ENCODE measurements at places on chromosomes 2 and 18.

- no peak for DNase-seq
Observed at GRCh38 chr18:74084184-74084855, 63.3 kb downstream of the FBXO15 start.

GRCh38 chr2:9228088-9228751, 21.6 kb downstream of the ASAP2 start:
- no peak for DNase-seq

DNA sequence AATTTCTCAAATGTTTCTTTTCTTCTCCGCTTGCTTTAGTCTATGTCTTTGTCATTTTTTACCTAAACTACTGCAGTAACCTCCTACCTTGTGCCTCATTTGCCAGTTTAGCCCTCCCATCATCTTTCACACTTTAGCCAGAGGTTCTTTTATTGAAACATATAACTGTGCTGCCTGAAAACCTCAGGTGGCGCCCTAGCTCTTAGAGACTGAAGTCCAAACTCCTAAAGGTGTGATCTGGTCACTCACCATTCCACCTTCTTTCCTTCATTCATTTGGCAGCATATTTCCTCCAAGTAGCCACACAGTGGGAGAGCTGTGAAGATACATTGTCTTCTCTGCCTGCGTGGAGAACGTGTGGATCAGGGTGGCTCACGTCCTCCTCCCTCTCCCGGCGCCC, 98.2 kb upstream of the MAPRE2 start:
- no peak for DNase-seq

- no peak for DNase-seq
Observed at GRCh38 chr18:57026316-57026715, 120.6 kb upstream of the BOD1L2 start.

- no peak for DNase-seq
Observed at GRCh38 chr2:216352653-216353270, 19.5 kb downstream of the MARCHF4 start.

GRCh38 chr2:96839875-96840850, 3.7 kb downstream of the ANKRD23 start:
- DNase-seq, result no peak

GRCh38 chr18:21684731-21685130, 19.8 kb downstream of the ABHD3 start:
- no peak for DNase-seq

DNA sequence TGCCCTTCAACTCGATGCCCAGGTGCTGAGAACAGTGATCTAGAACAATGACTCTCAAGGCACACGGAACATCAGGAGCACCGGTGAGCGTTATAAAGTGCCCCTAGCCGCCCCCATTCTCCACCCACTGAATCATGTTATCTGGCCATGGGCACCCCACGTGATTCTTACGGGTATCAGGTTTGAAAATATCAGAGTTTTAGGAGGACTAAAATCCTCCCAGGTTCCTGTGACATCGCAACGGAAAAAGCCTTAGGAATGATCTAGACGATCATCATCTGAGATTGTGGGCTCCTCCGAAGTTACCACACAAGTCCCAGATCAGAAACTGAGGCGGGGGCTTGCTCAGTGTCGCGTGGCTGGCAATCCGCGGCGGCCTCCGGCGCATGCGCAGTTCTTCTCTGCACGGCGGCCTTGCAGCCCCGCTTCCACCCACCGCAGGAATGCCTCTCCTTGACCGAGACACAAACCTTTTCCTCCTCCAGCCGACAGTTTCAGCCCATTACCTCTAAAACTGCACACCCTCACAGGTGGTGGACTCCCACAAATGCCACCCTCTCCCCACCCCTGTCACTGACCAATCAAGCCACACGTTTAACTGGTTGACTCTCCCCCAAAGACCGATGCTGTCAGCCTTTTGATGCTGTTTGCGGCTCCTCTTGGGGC, 5.8 kb upstream of the MRPL33 start:
- DNase-seq, result peak; percentile 13

DNA sequence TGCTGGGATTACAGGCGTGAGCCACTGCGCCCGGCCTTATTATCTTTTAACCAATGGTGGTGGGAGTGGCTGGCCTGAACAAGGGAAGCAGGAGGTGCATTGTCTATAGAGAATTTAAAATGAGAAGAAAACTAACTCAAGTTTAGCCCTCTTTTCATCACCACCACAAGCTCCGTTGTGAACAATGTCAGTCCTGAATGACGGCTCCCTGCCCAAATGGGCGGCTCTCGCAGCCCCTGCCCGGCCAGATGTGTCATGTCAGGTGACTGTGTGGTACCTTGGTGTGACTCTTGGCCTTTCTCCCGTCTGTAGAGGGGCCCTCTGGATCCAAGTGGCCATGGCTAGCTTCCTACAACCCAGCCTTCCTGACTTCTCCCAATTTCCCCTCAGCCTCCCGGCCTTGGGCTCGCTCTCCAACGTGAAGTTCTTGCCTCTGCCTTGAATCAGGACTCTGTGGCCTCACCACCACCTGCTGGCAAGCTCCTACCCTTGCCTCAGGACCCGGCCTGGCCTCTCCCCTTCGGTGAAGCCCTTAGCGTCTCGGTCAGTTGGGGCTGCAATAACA, 67.6 kb downstream of the LONRF2 start:
- no peak for DNase-seq

GRCh38 chr2:32384529-32384928, 27.7 kb downstream of the BIRC6 start:
- no peak for DNase-seq

GRCh38 chr2:139367416-139367815, 587.2 kb upstream of the NXPH2 start:
- DNase-seq, result no peak

GRCh38 chr2:100278986-100279385, 43.3 kb downstream of the LONRF2 start:
- DNase-seq, result no peak

DNA sequence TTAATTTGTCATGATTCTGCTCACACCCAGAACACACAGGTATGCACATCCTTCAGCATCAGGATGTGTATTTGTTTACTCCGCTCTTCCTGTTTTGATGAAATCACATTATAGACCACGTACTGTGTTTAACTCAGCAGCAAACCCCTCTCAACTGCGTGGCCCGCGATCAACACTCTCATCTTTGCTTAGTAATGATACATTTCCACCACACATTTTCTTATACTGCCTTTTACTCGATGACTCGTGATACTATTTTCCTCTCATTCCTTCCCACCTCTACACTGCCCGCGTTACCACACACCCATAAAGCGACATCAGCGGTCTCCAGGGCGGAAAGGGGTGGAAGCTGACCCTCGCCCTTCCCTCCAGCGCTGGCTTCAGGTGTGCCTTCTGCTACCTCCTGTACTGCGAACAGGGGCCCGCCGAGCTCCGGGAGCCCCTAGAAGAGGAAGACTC, 1.3 kb downstream of the NETO1 start:
- DNase-seq, result no peak

GRCh38 chr2:137467246-137467862, 496.9 kb upstream of the HNMT start:
- DNase-seq, result no peak

- DNase-seq, result peak; percentile 54
Observed at GRCh38 chr2:127661072-127661649, 14.2 kb downstream of the LIMS2 start.

- no peak for DNase-seq
Observed at GRCh38 chr2:46945671-46946070, 30.1 kb upstream of the MCFD2 start.

DNA sequence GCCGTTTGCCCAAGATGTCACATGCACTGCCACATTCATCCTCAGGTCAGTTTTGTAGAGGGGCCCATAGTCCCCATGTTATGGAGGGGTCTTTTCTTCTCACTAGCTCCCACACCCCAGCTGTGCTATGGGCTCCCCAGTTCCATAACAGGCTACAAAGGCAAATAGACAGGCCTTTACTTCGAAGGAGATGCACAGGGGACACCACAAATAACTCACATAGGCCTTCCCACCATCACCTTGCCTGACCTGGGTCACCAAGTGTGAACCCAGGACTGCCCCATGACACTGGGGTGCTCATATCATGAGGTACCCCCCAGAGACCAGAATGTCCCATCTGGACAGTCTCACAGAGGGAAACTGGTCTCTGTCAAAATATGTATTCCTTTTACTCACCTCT, 15.0 kb upstream of the INO80C start:
- no peak for DNase-seq

DNA sequence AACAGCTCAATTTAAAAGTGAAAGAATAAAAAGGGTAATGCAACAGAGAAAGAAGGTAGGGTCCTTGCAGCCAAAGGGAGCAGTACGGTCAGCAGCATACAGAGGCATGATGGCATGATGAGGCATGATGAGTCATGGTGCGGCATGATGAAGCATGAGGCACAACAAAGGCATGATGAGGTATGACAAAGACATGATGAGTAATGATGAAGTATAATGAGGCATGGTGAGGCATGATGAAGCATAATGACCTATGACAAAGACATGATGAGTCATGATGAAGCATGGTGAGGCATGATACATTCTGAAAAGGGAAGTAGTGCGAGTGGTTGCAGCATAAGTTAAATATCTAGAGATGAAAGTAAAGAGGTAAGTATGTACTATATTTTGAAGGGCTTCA, 673.2 kb downstream of the TMEM182 start:
- no peak for DNase-seq

DNA sequence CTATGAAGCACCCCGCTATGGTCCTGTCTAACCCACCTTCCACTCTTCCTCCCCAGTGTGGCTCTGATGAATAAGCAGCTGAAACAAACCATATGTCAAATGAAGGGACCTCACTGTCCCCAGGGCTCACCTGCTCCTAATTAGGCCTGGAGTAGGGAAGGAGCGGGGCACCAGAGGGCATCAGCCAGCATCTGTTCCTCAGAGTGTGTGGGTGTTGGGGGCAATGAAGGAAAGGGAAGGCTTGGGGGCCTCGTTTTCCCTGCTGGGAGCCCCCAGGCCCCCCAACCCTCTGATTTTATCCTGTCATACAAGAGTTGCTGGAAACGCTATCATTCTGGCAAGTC, 274.7 kb downstream of the HAUS1 start:
- no peak for DNase-seq

- DNase-seq, result no peak
Observed at GRCh38 chr2:9213477-9214051, 7.0 kb downstream of the ASAP2 start.

- no peak for DNase-seq
Observed at GRCh38 chr2:6554466-6554865, 311.2 kb downstream of the CMPK2 start.

DNA sequence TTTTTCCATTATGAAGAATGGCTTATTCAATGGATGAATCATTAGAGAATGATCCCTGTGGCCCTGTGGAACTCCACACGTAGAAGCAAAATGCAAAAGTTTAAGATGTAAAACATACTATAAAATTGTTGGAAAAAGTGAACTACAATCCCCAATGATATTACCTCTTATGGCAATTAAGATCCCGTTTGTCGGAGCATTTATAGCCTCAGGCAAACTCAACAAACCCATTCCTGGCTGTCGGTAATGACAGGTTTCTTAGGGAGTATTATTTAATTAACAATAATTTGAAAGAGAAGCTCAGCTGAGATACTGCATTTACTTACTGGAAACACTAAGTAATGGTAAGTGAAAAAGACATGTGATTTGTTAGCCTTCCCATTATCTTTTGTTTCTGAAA, 138.3 kb downstream of the CDH20 start:
- no peak for DNase-seq

GRCh38 chr2:11343650-11344341, 640 bp downstream of the ROCK2 start:
- no peak for DNase-seq

DNA sequence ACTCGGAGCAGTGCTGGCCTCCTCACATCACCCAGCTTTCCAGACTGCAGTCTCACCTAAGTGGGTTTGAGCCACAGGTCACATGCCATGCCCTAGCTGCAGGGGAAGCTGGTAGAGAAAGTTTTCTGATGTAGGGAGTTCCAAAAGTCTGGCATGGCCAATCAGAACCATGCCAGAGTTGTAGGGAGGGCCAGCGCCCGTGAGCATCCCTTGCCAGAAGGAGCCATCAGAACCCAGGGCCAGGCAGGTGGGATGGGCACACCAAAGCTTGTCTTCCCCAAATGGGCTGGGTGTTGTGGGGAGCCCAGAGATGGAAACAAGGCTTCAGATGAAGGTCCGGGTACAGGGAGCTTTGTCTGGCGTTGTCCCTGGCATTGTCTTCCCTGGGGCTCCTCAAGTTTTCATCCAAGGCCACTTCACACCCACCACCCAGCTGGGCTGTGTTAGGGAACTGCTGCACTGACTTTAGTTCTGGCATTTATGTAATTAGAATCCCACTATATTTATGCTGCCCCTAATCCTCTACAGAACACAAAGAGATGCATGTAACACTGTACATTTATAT, 247.9 kb downstream of the KLHL29 start:
- no peak for DNase-seq

- no peak for DNase-seq
Observed at GRCh38 chr2:41137031-41137430, 685.1 kb upstream of the SLC8A1 start.

DNA sequence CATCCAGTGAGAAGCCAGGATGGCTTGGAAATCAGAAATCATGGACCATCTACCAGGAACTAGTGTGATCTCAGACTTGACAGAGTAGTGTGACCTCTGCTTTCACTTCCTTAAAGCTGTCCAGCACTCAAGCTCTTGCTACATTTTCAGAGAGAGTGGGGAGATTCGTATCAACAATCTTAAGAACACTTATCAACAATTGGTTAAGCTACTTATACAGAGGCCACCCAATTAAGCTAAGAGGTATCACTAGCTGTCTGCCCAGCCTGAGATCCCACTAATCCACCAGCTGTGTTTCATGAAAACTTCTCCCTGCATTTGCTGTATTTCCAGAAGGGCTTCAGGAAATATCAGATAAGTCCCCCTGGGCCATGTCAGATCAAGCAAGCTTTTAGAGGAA, 4.2 kb downstream of the RPRM start:
- DNase-seq, result no peak

DNA sequence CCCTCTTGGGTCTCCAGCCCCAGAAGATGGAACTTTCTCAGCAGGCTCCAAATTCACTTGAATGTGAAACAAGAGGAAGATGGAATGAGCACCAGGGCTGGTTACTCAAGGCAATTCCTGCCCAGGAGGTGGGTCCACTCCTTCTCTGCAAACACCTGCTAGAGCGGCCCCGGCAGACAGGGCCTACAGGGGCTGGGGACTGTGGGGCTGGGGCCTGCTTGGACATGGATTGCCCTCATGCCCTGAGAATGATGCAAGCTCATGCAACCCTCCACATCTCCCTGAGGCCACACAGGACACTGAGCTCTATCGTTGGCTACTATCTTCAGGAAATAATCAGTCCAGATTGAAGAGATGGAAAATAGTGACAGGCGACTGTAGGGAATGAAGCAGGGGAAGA, 39.1 kb downstream of the TFCP2L1 start:
- DNase-seq, result no peak

DNA sequence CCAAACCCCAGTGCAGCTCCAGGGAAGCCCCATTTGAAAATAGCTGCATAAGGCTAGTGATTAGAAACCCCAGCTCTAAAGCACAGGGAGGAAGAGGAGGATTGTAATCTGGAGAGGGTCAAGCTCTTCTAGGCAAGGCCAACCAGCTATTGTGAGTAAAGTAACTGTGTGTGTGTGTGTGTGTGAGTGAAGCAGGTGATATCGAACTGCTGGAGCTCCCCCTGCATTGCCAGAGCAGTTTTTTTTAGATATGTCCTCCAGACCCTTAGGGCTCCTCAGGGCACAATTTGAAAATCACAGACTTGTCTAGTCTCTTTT, 177.4 kb upstream of the NABP1 start:
- no peak for DNase-seq

- DNase-seq, result no peak
Observed at GRCh38 chr2:225452677-225453076, 53.2 kb downstream of the NYAP2 start.

GRCh38 chr18:36693931-36694620, 134.7 kb downstream of the TPGS2 start:
- no peak for DNase-seq
